ENCODE measurements at places on chromosomes 1 and 21.

DNA sequence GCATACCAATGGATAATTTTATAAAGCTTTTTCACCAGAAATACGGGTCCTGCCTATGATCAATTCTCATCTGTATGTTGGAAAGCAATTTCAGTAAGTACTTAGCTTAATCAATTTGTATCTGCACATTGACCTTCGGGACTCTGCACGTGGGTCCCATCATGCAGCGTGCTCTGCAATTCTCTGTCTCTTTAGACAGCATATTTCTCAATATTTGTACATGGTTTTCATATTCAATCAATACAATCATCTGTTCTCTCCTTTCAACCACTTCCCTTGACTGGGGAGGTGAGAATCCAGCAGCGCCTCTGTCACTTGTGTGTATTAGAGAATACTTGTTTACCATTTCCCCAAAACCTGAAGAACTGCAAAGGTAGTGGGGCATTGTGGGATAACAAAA is 220.5 kb downstream of the TNR start:
- no peak for DNase-seq

GRCh38 chr1:243475966-243476365 is 220.1 kb downstream of the SDCCAG8 start:
- DNase-seq: no peak

- no peak for DNase-seq
These were observed 101.3 kb downstream of the FAF1 start for GRCh38 chr1:50858761-50859160.

- DNase-seq: no peak
These were observed 101.7 kb upstream of the FGGY start for GRCh38 chr1:59195151-59195550.

GRCh38 chr1:46690931-46691421 is 19.3 kb downstream of the TEX38 start:
- DNase-seq: no peak

DNA sequence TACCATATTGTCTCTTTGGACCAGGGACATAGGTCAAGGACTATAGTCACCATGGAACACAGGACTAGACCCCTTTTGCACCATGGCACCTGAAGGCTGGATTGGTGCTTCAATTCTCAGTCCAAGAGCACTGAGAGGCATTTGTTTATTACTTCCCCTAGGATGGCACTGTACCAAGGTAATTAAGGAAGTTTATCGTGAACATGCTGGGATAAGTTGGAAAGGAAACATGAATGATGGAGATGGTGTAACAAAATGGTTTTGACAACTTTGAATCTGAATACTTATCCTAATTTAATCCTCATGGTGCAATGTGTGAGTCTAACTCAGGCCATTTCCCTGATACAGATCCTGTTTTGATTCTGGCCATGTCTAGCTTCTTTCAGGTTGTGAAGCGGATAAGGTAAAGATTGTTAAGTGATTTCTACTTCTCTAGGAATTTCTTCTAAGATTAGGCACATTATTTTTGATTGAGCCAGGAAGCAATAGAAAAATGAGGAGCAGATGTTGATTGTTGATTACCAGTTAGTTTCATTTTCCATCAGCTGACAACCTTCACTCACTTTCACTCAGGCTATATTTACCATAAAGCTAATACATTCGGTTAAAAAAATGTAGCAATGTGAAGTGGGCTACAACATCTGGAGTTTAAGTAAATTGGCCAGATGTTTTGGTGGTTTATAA is 37.3 kb upstream of the SIPA1L2 start:
- no peak for DNase-seq

DNA sequence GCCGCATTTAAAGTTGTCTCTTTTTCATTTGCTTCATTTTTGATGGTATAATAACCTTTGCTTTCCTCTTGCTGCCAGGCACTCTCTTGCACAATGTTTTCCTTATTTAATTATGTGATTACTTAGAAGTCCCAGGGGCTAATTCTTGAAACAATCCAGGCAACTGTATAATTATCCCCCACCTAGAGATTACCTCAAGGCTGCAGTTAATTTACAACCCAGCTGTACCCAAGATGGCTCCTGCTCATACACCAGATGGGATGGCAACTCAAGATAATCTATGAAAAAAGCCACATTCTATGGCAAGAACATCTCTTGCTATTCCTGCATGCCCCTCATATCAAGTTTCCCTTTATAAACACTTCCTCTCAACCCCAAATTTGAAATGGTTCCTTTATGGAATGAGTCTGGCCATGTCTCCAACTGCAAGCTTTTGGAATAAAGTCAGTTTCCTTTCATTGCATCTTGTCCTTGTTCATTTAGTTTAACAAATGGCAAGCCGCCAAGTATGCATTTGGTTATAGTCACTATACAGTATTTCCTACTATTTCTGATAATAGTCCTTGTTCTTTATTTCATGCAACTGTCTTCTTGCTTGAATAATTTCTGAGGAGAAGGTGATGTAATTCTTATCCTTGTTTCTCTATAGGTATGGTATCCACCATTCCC is 1042.6 kb downstream of the PLA2G4A start:
- no peak for DNase-seq

- DNase-seq: no peak
These were observed 16.2 kb downstream of the ATP1A4 start for GRCh38 chr1:160167580-160167979.

DNA sequence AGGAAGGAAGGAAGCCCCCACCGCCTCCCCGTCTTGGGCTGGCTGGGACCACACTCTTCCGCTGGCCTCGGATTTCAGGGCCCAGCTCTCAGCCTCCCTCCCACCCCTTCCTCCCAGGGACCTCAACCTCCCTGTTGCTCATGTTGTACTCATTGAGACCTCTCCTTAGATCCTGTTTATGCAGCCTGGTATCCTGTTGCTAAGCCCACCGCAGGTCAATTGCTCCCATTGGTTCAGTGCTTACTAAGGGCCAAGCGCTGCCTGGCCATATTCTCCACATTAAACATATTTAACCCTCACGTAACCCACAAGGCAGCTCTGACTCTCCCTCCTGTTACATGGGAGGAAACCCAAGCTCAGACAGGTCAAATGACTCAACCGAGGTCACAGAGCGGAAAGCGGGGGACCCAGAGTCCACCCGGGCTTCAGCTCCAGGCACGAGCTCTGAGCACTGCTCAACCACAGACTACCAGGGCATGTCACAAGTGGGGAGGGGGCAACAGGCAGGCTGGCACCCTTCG is 23.2 kb upstream of the H6PD start:
- no peak for DNase-seq

DNA sequence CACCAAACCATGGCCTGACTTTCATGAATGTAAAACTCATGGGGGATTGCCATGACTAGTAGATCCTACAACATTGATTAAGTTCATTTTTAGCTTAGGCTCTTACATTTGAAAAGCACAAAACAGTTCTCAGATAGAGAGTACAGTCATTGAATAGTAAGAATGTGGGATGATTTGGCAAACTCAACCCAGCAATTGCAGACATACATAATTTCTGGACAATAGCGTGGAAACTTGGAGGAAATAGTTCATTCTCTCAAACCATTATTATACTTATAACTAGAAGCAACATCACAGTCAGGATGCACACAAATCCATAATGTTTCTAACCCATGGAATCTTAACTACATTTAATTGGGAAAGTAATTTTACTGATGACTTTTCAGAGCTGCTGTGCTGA is 598.2 kb downstream of the LMO4 start:
- no peak for DNase-seq

- DNase-seq: no peak
These were observed 32.8 kb upstream of the KCNJ15 start for GRCh38 chr21:38223893-38224540.

DNA sequence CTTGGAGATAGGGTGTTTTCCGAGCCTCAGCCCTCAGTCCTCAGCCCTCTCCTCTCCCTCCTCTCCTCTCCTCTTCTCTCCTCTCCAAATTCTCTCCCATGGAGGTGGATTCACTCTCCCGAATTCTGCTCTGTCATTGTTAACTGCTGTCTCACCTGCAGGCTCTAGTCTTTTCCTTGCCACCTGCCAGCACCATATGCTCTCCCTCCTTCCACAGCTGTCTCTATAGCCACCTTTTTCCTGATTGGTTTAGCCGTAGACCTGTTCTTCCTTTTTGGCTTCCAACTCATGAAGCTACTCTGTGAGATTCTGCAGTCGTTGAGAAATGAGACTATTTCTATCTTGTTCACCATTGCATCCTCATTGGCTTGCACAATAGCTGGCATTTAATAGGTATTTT is 19.7 kb downstream of the COG2 start:
- no peak for DNase-seq

DNA sequence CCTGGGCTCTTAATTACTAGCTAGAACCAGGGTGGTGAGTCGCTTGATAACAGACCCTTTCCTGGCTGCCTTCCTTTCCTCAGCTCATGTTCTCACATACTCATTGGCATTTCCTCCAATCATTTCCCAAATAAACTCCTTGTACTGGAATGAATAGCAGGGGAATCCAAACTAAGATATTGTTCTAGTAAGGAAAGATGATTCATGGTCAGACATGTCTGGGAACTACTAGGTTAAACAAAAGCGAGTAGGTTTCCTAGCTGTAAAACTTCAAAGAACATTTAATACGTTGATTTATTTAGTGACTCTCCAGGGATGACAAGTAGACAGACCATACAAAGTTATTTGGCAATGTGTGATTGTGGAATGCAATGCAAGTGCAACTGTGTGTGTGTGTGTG is 121.2 kb upstream of the KCNJ6 start:
- no peak for DNase-seq
